Ovary (tissue), 10 donors: ENCODE measurements at places on chromosomes 7 and 10. TPM values are rescaled to one million over a fixed set of nuclear protein-coding genes. Genes with fewer than 3 reads are reported as not detected.

GRCh38 chr7:71386152-71386785, 254.3 kb downstream of the GALNT17 start:
- DNase-seq = no peak

GRCh38 chr7:66907731-66908130, 13.3 kb upstream of the TMEM248 start:
- no peak for DNase-seq

GRCh38 chr7:101154693-101155102, 422 bp downstream of the AP1S1 start:
- no peak for DNase-seq

- no peak for DNase-seq
Measured at GRCh38 chr7:12709726-12710502, 22.5 kb downstream of the ARL4A start.

GRCh38 chr7:6271694-6272440, 557 bp downstream of the CYTH3 start:
- peak; percentile 34 for DNase-seq

DNA sequence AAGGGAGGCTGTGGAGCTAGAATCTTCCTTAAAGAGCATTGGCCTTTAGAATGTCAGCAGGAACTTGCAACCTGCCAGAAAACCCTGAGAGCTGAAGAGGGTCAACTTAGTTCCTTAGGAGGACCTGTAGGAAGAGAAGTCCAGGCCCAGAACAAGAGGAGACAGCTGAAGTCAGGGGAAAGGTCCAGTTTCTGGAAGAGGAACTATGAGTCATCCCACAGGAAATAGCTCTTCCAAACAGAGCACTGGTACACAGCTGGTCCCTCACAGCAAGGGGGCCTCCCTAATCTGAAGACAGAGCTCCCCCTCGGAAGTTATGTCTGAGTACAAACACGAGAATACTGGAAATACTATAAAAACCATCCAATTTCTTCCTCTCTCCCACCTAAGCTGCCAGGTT, 98.9 kb downstream of the HERPUD2 start:
- no peak for DNase-seq

DNA sequence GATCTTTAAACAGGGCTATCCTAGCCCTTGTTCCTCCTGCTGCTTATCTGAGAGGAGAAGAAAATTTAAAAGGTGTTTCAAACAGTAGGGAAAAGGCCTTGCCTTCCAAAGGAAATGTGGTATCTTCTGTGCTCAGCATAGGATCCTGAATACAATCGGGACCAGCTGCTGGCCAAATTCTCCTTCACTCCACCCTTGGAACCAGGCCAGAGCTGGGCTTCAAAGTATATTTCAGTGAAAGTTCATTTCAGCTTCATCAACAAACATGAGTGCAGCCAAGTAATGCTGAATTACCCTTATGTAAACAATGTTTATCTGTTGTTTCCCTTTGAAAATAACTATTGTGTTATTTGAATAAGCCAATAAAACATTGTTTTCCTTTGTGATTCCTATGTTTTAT, 146.5 kb upstream of the MEOX2 start:
- peak; percentile 46 for DNase-seq

GRCh38 chr7:96179837-96180236, 142.1 kb downstream of the SLC25A13 start:
- no peak for DNase-seq

GRCh38 chr10:133219782-133220181, 10.2 kb upstream of the UTF1 start:
- DNase-seq = no peak

- DNase-seq = no peak
Measured at GRCh38 chr10:61992059-61992460, 90.6 kb downstream of the ARID5B start.

DNA sequence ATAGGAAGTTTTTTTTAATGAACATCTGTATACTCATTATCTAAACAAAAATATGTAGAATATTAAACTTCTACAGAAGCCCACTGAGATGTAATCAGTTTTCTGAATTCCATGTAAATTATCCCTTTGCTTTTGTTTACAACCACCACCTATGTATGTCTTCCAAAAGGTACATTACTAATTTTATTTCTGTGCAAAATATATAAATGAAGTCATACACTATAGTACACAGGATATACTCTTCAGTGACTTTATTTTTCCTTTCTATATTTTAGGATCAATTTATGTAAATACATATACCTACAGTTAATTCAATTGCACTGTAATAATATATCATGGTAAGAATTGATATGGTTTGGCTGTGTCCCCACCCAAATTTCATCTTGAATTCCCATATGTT, 1236.9 kb downstream of the DNAJB9 start:
- DNase-seq = no peak

DNA sequence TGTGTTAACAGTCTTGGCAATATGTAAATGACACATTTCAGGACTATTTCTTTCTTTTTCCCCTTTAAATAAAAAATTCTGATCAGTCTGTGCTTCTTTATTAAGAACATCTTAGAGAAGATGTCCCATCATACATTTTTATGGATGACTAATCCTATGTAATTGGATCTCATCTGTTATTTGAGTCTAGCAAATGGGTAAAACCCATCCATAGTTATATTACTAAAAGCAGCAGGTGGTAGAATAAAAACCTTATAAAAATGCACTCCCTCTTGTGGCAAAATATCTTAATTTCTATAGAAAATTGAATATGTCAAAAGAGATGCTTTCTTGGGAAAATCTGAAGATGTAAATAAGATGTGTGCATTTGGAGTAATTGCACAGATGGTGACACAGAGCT, 35.3 kb downstream of the TRRAP start:
- DNase-seq = no peak

The GRM8 gene
- 0.38 TPM for total RNA-seq

The MEOX2 gene
- total RNA-seq = 1.4 TPM

The CTAGE4 gene
- 1.2 TPM for total RNA-seq

The CWF19L1 gene
- total RNA-seq = 24.6 TPM
